Stimulated activated CD8-positive, alpha-beta memory T cell treated with anti-CD3 and anti-CD28 coated beads, Interleukin-4, amount 100 ng/mL, for 4 hours (primary cell): ENCODE measurements at places on chromosomes 1 and 21.

- DNase-seq, result no peak
Observed at GRCh38 chr1:176961678-176962077, 202.8 kb downstream of the ASTN1 start.

DNA sequence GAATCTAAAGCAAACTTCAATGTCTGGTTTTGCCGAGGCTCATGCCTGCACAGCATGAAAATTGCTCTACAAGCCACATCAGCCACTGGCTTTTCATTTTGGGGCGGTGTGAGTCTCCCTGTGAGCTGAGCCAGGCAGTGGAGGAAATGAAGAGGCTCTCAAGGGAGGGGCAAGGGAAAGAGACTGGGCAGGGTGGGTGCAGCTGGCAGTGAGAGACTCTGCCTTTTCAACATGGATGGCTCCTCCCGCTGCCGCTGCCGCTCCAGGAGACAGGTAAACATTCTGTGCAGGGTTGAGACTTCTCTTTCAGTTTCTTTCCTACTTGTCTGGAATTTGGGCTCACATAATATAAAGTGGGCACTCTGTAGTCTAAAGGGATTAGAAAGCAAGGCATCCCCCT, 11.3 kb upstream of the CTSE start:
- DNase-seq, result no peak

DNA sequence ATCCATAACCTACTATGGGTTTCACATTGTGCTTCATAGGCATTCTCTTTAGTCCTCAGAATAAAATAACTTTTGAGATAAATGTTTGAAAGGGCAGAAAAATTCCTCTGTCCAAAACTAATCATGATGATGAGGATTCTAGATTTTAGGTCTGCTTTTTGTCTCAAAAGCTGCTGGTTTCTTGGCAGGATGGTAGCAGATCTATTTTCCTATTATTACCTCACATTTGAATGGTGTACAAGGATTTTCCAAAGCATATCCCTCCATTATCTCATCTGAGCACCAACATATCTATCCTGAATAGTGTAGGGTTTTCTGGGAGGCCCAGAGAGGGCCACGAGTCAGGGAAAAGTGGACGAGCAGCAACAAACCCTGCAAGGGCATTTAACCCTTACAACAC, 201.9 kb downstream of the PLPP3 start:
- no peak for DNase-seq

- DNase-seq, result no peak
Observed at GRCh38 chr1:69993810-69994209, 211.6 kb downstream of the LRRC40 start.

DNA sequence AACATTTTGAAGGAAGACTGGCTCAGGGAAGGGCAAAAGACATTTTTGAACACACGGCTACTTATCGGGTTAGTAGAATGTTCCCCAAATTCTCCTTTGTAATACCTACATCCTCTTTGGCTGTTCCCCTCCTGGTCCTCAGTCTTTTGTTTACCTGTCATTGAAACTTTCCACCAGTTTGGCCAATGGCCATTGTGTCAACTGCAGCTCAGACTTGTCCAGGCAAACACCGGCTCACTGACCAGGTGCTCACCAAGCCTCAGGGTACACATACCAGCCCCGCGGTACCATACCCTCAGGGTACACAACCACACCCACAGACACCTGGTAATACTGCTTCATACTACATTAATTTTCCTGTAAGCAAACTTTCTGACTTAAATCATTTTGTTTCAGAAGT, 84.8 kb upstream of the ZNF648 start:
- DNase-seq, result no peak

GRCh38 chr1:65866439-65866838, 73.7 kb downstream of the PDE4B start:
- DNase-seq, result no peak

GRCh38 chr1:247288341-247288740, 32.5 kb downstream of the VN1R5 start:
- no peak for DNase-seq

- DNase-seq, result no peak
Observed at GRCh38 chr1:178945763-178946266, 74.9 kb upstream of the ANGPTL1 start.

GRCh38 chr1:16078925-16079656, 5.6 kb upstream of the FAM131C start:
- peak; percentile 44 for DNase-seq

GRCh38 chr1:121472017-121472416, 287.2 kb downstream of the SRGAP2C start:
- DNase-seq, result no peak

- no peak for DNase-seq
Observed at GRCh38 chr21:26914557-26914956, 52.3 kb downstream of the ADAMTS5 start.

- DNase-seq, result no peak
Observed at GRCh38 chr1:177976596-177976995, 6.7 kb upstream of the SEC16B start.

GRCh38 chr1:202034683-202035462, 24.5 kb downstream of the ELF3 start:
- no peak for DNase-seq

DNA sequence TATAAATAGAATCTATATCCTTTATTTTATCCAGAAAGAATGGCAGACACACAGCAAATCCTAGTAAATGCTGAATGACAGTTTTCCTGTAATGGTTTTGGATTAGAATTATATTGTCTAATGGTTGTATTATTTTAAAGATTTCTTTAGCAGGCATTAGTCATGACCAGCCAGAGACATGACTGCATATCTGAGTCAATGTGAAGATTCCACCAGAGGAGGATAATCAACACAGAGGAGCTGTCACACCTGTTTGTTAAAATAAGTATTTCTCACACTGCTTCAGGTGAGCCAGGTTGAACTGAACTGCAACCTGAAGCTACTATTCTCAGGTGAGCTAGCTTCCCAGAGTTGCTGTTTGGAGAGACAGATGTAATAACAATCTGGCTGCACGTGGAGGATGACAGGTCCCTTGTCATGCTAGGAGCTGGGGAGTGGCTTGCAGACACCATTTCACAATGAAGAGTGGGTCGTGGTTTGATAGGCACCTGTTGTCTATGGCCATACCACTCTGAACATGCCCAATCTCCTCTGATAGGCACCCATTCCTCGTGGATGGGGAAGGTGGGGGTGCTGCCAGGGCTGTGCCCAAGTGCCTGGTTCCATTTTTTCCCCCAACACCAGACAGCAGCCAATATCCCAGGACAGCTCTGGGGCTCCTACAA, 94.3 kb downstream of the KCNJ6 start:
- DNase-seq, result no peak

DNA sequence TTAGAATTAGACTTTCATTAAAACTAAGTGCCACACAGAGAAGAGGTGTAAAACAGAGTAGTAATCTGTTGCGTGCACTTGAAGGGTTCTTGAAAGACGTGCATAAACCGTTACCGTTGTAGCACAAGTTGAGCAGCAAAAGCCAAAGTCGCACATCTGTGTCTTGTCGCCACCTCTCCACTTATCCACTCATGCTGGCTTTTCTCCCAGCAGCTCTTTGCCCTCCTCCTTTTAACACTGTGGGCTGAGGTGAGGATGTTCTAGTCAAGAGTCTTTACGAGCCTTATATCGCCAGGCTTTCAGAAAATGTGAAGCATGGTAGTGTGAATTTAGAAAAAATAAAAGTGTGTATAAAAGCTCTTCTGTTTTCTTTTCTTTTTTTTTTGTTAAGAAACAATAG, 48.0 kb downstream of the NR5A2 start:
- no peak for DNase-seq

DNA sequence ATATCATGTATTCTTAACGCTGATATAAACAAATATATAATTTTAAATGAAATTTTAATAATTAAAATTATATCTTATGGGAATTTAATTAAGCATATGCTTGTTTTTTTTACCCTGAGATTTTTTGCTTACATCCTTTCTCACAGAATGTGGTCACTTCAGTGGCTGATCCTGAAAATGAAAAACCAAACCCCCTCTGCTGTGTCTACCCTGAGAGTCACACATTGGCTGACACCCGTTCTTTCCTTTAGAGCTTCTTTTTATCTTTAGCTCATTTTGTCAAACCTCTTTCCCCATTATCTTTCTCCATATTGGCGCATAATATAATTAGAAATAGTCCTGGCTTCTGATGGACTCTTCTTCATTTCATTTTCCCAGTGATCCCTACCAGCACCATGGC, 10.8 kb upstream of the CACYBP start:
- no peak for DNase-seq

DNA sequence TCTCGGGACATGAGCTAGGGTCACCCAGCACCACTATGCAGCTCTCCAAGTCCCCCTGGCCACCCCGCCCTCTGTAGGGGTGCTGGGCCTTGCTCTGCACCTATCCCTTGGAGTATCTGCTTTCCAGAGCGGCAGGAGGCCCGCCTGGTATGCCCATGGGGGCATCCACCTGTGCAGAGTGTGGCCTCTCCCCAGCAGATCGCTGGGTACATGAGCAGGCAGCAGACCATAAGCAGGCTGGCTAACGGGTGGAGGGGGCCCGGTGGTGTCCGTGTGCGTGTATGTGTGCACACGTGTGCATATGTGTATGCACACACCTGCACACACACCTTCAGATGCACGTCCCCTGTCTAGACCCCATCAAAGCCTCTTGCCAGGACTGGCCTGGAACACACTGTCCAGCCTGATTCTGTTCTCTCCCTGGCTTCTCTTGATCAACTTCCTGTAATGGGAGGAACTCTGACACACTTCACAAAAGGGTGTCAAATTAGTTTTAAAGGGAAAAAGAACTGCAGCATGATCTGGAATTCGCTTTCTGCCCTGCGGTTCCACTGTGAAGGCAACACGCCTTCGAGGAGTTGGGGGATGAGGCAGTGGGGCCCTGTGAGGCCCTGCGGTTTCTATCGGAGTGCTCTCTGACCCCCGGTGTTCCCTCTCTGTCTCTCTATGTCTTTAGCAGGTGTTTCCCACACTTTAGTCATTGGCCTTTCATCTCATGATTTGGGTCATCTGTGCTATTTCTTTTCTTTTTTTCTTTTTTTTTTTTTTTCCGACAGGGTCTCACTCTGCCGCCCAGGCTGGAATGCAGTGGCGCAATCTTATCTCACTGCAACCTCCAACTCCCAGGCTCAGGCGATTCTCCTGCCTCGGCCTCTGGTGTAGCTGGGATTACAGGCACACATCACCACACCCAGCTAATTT, 17.2 kb upstream of the NPHP4 start:
- DNase-seq, result no peak

GRCh38 chr21:14492931-14493330, 53.2 kb downstream of the SAMSN1 start:
- no peak for DNase-seq

- DNase-seq, result no peak
Observed at GRCh38 chr21:38352536-38353219, 95.9 kb downstream of the KCNJ15 start.

DNA sequence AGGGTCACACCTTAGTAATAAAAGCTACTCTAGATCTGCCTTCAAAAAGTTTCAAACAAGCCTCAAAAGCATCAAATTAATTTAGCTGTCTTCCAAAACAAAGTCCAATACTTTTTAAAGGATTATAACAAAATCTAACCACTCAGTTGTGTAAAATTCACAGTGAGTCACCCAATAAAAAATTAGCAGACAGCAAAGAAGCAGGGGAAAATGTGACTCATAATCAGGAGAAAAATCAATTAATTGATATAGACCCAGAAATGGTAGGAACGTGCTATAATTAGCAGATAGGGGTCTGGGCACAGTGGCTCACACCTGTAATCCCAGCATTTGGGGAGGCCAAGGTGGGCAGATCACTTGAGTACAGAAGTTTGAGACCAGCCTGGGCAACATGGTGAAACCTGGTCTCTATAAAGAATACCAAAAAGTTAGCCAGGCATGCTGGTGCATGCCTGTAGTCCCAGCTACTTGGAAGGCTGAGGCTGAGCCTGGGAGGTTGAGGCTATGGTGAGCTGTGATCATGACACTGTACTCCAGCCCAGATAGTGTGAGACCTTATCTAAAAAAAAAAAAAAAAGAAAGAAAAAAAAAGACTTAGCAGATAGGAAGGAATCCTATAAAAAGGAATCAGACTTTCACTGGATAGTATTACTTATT, 8.1 kb upstream of the MYOG start:
- no peak for DNase-seq

GRCh38 chr1:226778657-226779058, 39.6 kb upstream of the ITPKB start:
- DNase-seq, result no peak

GRCh38 chr1:58884706-58885661, 101.1 kb upstream of the JUN start:
- DNase-seq, result no peak

DNA sequence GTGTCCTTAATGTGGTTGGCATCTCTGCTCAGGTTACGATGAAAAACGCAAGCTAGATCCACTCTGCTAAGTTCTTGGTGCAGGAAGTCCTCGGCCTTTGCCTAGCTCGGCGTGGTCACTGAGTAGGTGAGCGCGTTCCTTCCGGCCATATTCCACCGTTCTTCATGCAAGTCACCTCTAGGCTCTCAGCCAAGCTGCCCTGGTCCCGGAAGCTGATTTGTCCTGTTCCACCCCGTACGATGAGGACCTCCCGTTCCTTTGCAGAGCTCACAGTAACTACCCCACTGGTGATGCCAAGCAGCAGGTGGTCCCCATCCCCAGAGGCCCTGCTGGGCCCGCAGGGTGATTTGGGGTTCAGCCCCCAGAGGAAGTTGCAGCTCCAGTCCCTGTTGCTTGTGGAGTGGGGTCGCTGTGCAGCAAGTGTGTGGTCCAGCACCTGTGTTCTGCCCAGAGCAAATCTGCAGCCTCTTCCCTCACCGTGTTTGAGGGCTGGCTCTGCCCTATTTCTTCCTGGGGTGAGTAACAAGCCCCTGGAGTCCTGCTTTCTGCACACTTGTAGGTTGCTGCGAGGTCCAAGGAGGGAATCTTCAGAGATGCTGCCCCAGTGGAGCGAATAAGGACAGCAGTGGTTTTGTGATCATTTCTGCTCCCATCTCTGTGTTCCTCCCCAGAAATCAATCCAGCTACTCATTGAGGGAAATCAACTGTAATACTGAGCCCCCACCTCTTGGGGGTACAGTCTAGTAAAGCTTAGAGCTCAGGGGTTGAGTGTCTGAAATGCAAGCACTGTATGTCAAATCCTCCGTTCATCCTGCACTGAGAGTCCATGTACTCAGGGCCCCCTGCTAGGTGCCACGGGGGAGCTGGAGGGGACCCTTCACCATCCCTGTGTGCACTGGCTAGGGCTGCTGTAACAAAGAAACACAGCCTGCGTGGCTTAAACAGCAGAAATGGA, 2.3 kb downstream of the UMODL1 start:
- no peak for DNase-seq

DNA sequence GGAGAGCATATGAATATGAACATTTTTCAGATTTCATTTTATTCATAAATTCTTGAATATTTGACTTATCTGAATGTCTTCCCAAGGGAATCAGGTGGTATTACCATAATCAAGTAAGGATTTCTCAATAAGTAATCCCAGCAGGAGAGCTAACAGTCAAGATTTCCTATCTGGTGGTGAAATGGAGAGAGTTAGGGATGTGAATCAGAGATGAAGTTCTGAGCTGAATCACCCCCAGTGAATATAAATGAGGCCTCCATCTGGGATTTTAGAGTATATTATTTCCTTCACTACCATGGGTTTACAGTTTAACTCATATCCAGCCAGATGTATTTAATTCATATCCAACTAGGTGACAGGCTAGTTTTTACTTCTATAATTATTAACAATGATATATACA, 61.5 kb upstream of the RGS2 start:
- no peak for DNase-seq

GRCh38 chr1:183936791-183937190, 100.7 kb downstream of the COLGALT2 start:
- no peak for DNase-seq
